Activated CD4-positive, alpha-beta T cell treated with anti-CD3 and anti-CD28 coated beads, Interleukin-2, amount 10 ng/mL, durations not matched to agents 7 days and 5 days (primary cell): ENCODE measurements at places on chromosomes 3 and 15. TPM values are rescaled to one million over a fixed set of nuclear protein-coding genes. Genes with fewer than 3 reads are reported as not detected.

The CGNL1 gene
- not detected for total RNA-seq

The IL5RA gene
- not detected for total RNA-seq

The ANKUB1 gene
- not detected for total RNA-seq

GRCh38 chr15:38689522-38689921 is 124.9 kb upstream of the RASGRP1 start:
- H3K4me1 ChIP-seq, result peaks cover 90% of the 10 kb centered on the region
- no peaks in the 10 kb centered on the region for H3K27me3 ChIP-seq
- peak overlapping the region; percentile 95 for H3K27ac ChIP-seq
- H3K4me3 ChIP-seq, result no peak overlapping the region
- DNase-seq, result no peak

GRCh38 chr3:58683466-58683865 is 16.9 kb upstream of the FAM3D start:
- H3K36me3 ChIP-seq, result no peaks in the 10 kb centered on the region
- no peak overlapping the region for H3K27ac ChIP-seq

- H3K27ac ChIP-seq, result no peak overlapping the region
- no peak overlapping the region for H3K4me3 ChIP-seq
- no peak for DNase-seq
- H3K27me3 ChIP-seq, result no peaks in the 10 kb centered on the region
Measured at GRCh38 chr15:47434596-47434995, 282.7 kb upstream of the SEMA6D start.

The CRYGS gene
- 4.5 TPM for total RNA-seq

The FBXW12 gene
- total RNA-seq, result not detected

GRCh38 chr3:134155446-134155845 is 95.2 kb downstream of the RYK start:
- H3K36me3 ChIP-seq, result peaks cover 1% of the 10 kb centered on the region
- H3K4me3 ChIP-seq, result no peak overlapping the region

The DUOX1 gene
- total RNA-seq, result not detected

The CRYBG3 gene
- total RNA-seq, result 5.3 TPM

GRCh38 chr3:97692831-97693230 is 71.7 kb upstream of the ARL6 start:
- DNase-seq, result no peak
- H3K27ac ChIP-seq, result no peak overlapping the region

The ZIC4 gene
- not detected for total RNA-seq

GRCh38 chr3:150264561-150265279 is 143.4 kb upstream of the TSC22D2 start:
- no peak for DNase-seq
- no peak overlapping the region for H3K27ac ChIP-seq
- no peaks in the 10 kb centered on the region for H3K4me1 ChIP-seq
- no peaks in the 10 kb centered on the region for H3K36me3 ChIP-seq
- H3K27me3 ChIP-seq, result peaks cover 7% of the 10 kb centered on the region

The HRH1 gene
- 0.25 TPM for total RNA-seq

- H3K4me3 ChIP-seq, result no peak overlapping the region
- peaks cover 12% of the 10 kb centered on the region for H3K4me1 ChIP-seq
- peak overlapping the region; percentile 17 for H3K27ac ChIP-seq
Measured at GRCh38 chr3:178966299-178967176, 105.1 kb downstream of the ZMAT3 start.

The ZNF35 gene
- total RNA-seq, result 2.2 TPM

DNA sequence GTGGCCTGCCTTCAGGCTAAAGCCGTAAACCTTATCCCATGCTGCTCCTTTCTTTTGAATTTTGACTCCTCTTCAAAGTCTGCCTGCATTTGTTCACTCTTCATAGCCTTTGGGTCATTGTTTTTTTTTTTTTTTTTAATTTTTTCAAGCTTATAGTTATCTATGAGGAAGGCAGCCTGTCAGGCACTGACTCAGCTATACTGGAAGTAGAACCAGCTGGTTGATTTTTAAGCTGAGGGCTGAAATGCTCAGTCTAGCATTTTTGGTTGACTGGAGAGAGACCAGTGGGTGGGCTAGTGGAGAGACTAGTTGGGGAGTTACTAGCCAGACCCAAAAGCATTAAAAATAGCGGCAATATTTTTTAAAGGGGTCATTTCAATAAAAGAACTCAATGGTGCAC is 44.1 kb downstream of the C3orf20 start:
- H3K4me3 ChIP-seq, result no peak overlapping the region
- no peak overlapping the region for H3K27ac ChIP-seq
- no peaks in the 10 kb centered on the region for H3K4me1 ChIP-seq
- peaks cover 18% of the 10 kb centered on the region for H3K27me3 ChIP-seq
- no peaks in the 10 kb centered on the region for H3K36me3 ChIP-seq

GRCh38 chr15:98746375-98747155 is 98.2 kb downstream of the IGF1R start:
- H3K4me3 ChIP-seq, result no peak overlapping the region
- no peaks in the 10 kb centered on the region for H3K36me3 ChIP-seq
- H3K27ac ChIP-seq, result no peak overlapping the region
- peaks cover 28% of the 10 kb centered on the region for H3K4me1 ChIP-seq

The ARHGAP11A gene
- 148 TPM for total RNA-seq

GRCh38 chr3:34421762-34422161 is 623.3 kb downstream of the PDCD6IP start:
- H3K27me3 ChIP-seq, result no peaks in the 10 kb centered on the region
- H3K36me3 ChIP-seq, result no peaks in the 10 kb centered on the region
- no peaks in the 10 kb centered on the region for H3K4me1 ChIP-seq
- no peak for DNase-seq
- no peak overlapping the region for H3K27ac ChIP-seq
- no peak overlapping the region for H3K4me3 ChIP-seq

The SEMA3B gene
- 0.60 TPM for total RNA-seq

GRCh38 chr3:101850246-101851051 is 1.1 kb downstream of the NFKBIZ start:
- peak; percentile 71 for DNase-seq
- H3K36me3 ChIP-seq, result peaks cover 61% of the 10 kb centered on the region
- H3K27ac ChIP-seq, result peak overlapping the region; percentile 100
- peaks cover 52% of the 10 kb centered on the region for H3K4me1 ChIP-seq
- H3K4me3 ChIP-seq, result peak overlapping the region; percentile 98
- H3K27me3 ChIP-seq, result no peaks in the 10 kb centered on the region

- H3K27ac ChIP-seq, result no peak overlapping the region
- DNase-seq, result no peak
- H3K4me1 ChIP-seq, result no peaks in the 10 kb centered on the region
- H3K27me3 ChIP-seq, result peaks cover 7% of the 10 kb centered on the region
- H3K36me3 ChIP-seq, result no peaks in the 10 kb centered on the region
Measured at GRCh38 chr3:178663201-178663934, 127.1 kb downstream of the KCNMB2 start.

The ALDH1A2 gene
- total RNA-seq, result not detected

The IMPG2 gene
- 0.37 TPM for total RNA-seq

The GOLGA6L6 gene
- total RNA-seq, result not detected

The DUOX2 gene
- total RNA-seq, result not detected

DNA sequence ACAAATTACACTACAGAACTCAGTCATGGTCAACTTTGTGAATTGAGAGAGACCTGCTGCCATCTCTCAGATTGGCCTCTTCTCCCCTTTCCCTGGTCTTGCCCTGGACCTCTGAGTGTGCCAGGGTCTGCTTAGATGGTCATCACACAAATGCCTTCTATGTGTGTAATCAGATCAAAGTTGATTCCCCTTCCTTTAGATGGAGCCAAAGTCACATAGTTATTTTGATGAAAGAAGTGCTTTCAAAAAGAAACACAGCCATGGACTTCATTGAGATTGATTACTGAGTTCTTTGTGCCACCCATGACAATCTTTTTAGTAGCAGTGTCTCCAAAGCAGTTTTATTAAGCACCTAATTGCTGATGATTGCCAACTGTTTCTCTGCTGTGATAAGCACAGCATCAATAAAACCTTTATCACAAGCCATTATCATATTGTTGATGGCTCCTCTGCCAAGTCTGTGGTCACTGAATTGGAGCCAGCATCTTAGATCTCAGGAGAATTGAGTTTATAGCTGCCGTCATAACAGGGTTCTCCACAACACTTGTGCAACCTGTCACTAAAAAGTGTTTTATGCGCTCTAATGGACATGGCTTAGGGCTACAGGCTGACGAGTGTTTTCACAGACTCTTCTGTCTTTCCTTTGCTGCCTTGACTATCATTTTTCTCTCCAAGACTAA is 149.7 kb upstream of the NUDT16 start:
- no peak overlapping the region for H3K4me3 ChIP-seq
- DNase-seq, result no peak
- H3K36me3 ChIP-seq, result no peaks in the 10 kb centered on the region
- H3K27ac ChIP-seq, result no peak overlapping the region
- no peaks in the 10 kb centered on the region for H3K27me3 ChIP-seq
- H3K4me1 ChIP-seq, result no peaks in the 10 kb centered on the region

The RBP2 gene
- total RNA-seq, result not detected

- no peaks in the 10 kb centered on the region for H3K36me3 ChIP-seq
- no peaks in the 10 kb centered on the region for H3K27me3 ChIP-seq
- no peak for DNase-seq
- H3K27ac ChIP-seq, result no peak overlapping the region
- no peaks in the 10 kb centered on the region for H3K4me1 ChIP-seq
Measured at GRCh38 chr3:61449327-61450040, 111.9 kb upstream of the PTPRG start.

DNA sequence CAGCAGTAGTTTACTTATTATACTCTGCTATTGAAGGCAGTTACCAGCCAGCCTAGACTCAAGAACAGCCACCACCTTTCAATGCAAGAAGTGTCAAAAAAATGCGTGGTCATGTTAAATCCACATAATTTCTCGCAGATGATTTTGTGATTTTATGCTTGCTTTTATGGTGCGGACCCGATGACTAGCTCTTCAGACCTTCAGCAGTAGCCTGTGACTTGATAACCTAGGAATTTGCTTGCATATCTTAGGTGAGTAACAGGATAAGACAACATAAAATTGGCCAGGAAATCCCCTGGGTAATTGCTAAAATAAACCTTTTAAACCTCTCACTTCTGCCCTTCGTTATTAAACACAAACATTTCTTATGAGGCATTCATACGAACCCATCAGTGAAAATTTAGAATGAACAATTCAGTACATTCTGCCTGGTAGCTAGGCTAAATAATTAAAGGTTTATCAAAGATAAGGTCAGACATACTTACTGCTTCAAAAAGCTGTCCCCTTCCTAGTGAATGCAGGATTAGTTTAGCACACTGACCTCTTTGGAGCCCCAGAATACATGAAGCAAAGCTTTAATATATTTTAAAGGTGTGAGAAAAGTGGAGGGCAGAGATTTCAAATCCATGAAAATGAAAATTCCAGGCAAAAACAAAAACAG is 798.8 kb downstream of the OTOL1 start:
- no peaks in the 10 kb centered on the region for H3K36me3 ChIP-seq
- no peak overlapping the region for H3K4me3 ChIP-seq
- no peaks in the 10 kb centered on the region for H3K27me3 ChIP-seq
- no peaks in the 10 kb centered on the region for H3K4me1 ChIP-seq
- no peak overlapping the region for H3K27ac ChIP-seq

GRCh38 chr3:169694117-169694516 is 30.6 kb upstream of the MECOM start:
- no peak overlapping the region for H3K27ac ChIP-seq
- no peak for DNase-seq
- no peaks in the 10 kb centered on the region for H3K4me1 ChIP-seq
- no peak overlapping the region for H3K4me3 ChIP-seq
- H3K27me3 ChIP-seq, result peaks cover 19% of the 10 kb centered on the region

GRCh38 chr15:27028858-27029477 is 58.0 kb downstream of the GABRG3 start:
- H3K36me3 ChIP-seq, result no peaks in the 10 kb centered on the region
- H3K4me1 ChIP-seq, result no peaks in the 10 kb centered on the region
- H3K4me3 ChIP-seq, result no peak overlapping the region
- DNase-seq, result no peak

GRCh38 chr3:48429960-48430707 is at the start of gene PLXNB1:
Gene PLXNB1, minus strand, starts transcription at chr3:48430086. Its CDS starts 5,475 bp downstream, at chr3:48424611.
- peaks cover 20% of the 10 kb centered on the region for H3K27me3 ChIP-seq
- H3K36me3 ChIP-seq, result peaks cover 19% of the 10 kb centered on the region
- no peak within 1 kb of the TSS for H3K27ac ChIP-seq
- no peak for DNase-seq
- peak within 1 kb of the TSS; percentile 69 for H3K4me3 ChIP-seq

DNA sequence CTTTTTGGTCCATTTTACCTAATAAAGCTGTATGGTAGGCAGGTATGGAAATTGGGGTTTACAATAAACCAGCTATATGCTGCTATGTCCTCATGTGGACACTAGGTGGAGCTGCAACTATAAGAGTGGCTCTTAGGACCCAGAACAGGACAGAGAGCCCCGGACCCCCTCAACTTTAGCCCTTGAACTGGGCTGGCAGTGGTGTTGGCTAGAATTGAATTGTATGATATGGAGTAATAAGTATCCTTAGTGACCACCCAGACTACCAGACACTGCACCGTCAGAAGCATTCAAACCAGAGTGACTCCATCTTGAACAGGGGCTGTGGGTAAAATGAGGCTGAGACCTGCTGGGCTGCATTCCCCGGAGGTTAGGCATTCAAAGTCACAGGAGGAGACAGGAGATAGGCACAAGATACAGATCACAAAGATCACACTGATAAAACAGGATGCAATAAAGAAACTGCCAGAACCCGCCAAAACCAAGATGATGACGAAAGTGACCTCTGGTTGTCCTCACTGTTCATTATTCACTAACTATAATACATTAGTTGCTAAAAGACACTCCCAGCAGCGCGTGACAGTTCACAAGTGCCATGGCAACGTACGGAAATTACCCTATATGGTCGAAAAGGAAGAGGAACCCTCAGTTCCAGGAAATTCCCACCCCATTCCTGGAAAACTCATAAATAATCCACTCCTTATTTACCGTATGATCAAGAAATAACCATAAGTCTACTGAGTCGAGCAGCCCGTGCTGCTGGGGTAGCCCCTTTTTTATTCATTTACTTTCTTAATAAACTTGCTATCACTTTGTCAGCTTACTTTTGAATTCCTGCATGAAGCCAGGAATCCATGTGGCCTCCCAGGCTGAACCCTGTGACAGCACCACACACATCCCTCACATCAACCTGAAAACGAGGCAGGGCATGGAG is 68.7 kb upstream of the BLM start:
- peak overlapping the region; percentile 85 for H3K27ac ChIP-seq
- peaks cover 11% of the 10 kb centered on the region for H3K36me3 ChIP-seq
- H3K27me3 ChIP-seq, result no peaks in the 10 kb centered on the region
- H3K4me3 ChIP-seq, result peak overlapping the region; percentile 1
- H3K4me1 ChIP-seq, result peaks cover 44% of the 10 kb centered on the region

DNA sequence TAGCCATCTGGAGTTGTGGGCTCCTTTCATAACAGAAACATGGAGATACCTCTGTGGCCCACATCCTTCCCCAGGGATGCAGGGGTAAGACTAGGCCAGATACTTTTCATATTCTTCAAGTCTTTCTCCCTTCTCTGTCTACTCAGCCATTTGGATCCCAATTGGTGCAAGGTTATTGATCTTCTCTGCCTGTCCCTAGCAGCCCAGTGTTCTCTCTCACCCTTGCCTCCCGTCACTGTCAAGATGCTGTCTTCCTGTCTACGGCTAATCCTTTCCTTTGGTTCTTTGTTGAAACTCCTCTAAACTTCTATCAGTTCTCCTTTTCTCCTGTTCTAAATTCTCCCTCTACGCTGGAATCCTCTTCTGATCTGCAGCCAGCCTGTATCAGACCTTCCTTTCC is 51.3 kb downstream of the SENP2 start:
- H3K4me1 ChIP-seq, result peaks cover 4% of the 10 kb centered on the region
- DNase-seq, result no peak
- H3K4me3 ChIP-seq, result no peak overlapping the region
- H3K36me3 ChIP-seq, result no peaks in the 10 kb centered on the region
- H3K27ac ChIP-seq, result no peak overlapping the region

The CHRM5 gene
- not detected for total RNA-seq

GRCh38 chr3:110858549-110858948 is 213.1 kb upstream of the NECTIN3 start:
- peaks cover 4% of the 10 kb centered on the region for H3K27me3 ChIP-seq
- no peak for DNase-seq
- no peak overlapping the region for H3K27ac ChIP-seq
- no peaks in the 10 kb centered on the region for H3K4me1 ChIP-seq
- H3K36me3 ChIP-seq, result no peaks in the 10 kb centered on the region
